Heart left ventricle (tissue), 16 donors: ENCODE measurements at places on chromosomes 7 and 10. TPM values are rescaled to one million over a fixed set of nuclear protein-coding genes. Genes with fewer than 3 reads are reported as not detected.

- DNase-seq: peak; percentile 60
Observed at GRCh38 chr7:149126662-149127266, 640 bp upstream of the ZNF425 start.

DNA sequence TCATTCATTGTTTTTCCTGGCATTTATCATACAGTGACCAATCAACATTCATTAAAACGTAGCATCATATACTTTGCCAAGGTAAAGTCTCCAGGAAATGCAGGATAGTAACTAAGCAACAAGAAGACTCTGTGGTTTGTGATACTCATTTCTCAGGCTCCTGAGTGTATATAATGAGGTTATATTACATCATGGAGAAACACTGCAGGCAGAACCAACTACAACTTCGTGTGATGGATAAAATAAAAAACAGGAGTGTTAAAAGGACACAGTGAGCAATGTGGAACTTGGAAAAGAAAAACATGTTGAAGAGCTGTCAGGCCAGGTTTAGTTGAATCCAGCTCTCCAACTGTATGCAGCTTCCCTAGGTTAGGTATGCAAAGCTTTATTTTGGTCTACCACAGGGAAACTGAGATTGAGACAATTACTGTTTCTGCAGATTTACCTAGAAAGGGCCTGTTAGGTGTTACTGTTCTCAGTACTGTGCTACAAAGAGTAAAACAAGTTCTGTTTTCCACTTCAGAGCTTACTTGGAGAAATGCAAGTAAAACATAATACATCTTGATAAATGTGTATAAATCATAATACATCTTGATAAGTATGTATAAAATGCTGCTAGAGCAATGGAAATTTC lies 7.8 kb upstream of the CCNY start:
- no peak for DNase-seq

ASB15 gene
- total RNA-seq: 76.7 TPM

DNA sequence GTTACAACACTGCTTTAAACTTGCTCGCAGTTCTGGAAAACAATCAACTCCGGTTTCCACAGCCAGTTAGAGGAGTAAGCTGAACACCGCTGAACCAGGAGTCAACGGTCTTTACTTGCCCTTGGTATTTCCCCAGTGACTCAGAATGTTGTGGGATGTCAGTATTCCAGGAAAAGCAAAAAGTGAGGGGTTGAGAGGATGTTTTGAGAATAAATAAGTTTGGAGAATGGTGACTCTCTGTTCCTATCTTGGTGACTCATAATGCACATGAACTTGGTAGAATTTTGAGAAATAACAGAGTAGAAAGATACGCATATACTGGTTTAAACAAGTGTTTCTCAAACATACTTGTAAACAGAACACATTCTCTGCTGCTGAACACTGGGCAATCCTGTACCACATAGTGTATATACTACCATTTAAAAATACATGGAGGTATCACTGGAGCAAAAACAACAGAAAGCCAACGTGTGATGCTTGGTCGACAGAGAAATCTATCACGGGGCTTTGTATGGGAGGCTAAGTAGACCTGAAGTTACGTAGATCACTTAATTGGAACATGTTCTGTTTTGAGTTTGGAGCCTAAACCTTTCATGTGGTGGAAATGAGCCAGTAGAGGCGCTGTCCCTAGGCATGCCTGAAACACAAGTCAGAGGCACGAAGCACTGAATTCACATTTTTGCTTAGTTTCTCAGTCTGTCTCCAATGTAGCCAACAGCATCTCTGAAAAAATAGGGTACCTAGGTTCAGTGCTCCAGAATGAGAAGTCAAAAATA lies 534.3 kb downstream of the PARD3 start:
- DNase-seq: no peak

DNA sequence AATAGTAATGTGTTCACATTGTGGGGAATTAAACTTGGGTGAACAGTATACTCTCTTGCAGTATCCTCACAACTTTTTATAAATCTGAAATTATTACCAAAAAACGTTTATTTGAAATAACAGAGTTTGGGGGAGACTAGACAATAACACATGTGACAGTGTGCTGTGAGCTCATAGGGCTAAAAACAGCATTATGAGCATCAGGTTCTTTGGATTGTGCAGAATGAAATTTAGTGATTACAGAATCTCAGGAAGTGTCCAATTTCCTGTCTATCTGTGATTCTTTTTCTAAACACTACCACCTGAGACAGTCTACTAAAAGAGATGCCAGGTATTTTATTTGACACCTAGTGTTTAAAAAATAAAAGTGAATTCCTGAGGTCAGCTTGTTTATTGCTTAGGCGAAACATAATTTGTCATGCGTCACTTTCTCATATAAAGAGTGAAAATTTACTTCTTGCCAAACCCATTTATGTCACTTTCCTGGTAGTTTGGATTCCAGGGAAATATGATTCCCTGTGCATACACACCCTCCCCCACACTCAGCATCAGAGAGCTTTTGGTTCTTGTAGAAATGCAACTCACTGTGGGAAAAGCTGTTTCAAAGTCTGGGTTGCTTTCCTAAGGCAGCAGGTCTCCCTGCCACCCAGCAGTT lies 71.2 kb downstream of the AOAH start:
- DNase-seq: no peak

DNA sequence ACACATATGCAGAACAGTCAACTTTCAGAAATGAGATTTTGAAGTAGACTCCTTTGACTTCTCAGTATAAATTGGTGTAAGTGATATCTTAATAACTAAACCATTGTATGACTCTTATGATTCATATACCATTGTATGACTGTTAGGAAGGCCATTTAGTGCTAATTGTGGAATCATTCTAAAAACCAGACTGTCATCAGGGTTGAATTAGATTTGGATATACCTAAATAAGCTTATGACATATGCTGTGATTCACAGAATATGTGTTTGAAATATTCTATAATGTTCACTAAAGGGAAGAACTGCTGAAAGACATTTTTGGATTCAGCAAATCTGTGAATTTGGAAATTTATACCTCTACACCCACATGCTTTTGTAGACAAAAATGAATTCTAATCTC lies 438.1 kb downstream of the MDFIC start:
- no peak for DNase-seq

DNA sequence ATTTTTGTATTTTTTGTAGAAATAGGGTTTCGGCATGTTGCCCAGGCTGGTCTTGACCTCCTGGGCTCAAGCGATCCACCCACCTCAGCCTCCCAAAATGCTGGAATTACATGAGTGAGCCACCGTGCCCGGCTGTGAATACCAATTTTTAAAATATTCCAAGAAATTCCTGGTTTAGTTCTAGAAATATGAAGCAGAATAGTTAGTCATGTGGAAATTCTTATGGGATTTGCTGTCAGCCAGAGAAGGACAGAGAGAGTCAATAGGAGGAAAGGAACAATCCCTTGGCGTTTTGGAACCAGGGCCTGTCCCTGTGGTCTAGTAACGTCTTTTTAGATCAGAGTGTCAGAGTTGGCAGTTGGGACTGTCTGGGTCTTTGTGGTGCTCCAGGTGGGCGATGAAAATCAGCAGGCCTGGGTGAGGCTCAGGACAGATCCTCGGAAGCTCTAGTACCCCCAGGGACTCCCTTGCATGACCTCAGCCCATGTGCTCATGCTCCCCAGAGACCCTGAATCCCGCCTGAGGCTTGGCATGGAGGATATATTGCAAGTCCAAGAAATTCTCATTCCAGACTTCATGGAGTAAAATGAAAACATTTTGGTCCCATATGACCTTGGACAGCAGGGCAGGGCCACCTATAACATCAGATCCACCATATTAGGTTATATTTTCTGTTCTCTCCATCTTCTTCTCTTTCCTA lies 7.8 kb downstream of the NODAL start:
- DNase-seq: peak; percentile 62

GRCh38 chr10:130461631-130462030 lies 325.4 kb downstream of the GLRX3 start:
- DNase-seq: no peak

- no peak for DNase-seq
Observed at GRCh38 chr7:116579835-116580234, 55.0 kb downstream of the CAV1 start.

MMP21 gene
- not detected for total RNA-seq

- no peak for DNase-seq
Observed at GRCh38 chr10:113865901-113866300, 11.4 kb downstream of the NHLRC2 start.

GSTO1 gene
- 194 TPM for total RNA-seq

- no peak for DNase-seq
Observed at GRCh38 chr10:49183596-49184542, 4.3 kb downstream of the TMEM273 start.

WNT8B gene
- not detected for total RNA-seq

DNA sequence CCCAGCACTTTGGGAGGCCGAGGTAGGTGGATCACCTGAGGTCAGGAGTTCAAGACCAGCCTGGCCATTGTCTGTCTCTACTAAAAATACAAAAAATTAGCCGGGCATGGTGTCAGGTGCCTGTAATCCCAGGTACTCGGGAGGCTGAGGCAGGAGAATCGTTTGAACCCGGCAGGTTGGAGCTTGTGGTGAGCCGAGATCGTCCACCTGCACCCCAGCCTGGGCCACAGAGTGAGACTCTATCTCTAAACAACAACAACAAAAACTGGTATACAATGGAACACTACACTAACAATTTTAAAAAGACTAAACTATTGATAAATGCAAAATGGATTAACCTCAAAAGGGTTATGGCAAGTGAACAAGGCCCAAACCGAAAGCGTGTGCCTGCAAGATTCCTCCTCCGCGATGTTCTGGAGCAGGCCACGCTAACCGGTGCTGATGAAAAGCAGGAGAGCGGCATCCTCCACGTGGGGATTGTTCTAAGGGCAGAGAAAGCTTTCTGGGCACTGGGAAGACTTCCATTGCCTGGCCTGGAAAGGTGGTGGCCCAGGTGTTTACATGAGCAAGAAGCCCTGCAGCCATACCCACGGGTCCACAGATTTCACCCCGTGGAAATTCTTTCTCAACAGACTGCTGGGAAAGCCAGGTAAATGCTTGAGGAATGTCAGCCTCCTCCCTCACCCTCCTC lies 53.8 kb downstream of the PDGFA start:
- DNase-seq: no peak

DNA sequence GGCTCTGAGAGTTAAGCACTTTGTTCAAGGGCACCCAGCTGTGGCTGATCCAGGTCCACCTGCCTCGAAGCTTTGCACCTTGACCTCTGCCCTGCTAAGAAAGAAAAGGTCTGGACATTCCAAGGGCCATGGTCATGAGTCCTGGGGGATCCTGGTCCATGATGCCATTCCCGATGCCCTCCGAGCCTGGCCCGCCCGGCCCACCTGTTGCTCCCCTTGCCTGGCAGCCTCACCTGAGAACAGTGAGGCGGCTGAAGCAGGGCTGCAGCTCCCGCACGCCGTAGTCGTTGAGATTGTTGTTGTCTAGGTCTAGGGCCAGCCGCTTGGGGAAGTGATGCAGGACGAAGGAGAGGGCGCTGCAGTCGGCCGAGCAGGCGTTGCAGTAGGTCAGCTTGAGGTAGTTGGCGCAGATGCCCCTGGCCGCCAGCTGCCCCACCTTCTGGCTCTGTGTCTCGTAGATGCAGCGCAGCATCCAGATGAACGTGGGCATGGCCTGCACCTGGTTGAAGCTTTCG lies 27.5 kb downstream of the NOD1 start:
- no peak for DNase-seq

ADAM12 gene
- total RNA-seq: 11.2 TPM

ITPRID1 gene
- total RNA-seq: not detected

PRR15 gene
- total RNA-seq: not detected

- no peak for DNase-seq
Observed at GRCh38 chr10:104128214-104128613, 6.2 kb downstream of the SFR1 start.

GRCh38 chr10:104104926-104105325 lies 17.0 kb upstream of the SFR1 start:
- no peak for DNase-seq

CACNB2 gene
- 37.0 TPM for total RNA-seq

- no peak for DNase-seq
Observed at GRCh38 chr10:122981066-122981464, 864 bp downstream of the PSTK start.
